NCI-H187 treated with DMSO at 0.1 percent for 48 hours (cell line): ENCODE measurements at places on chromosomes 2 and 18.

GRCh38 chr18:78927156-78927555 lies 52.5 kb upstream of the SALL3 start:
- DNase-seq: no peak

DNA sequence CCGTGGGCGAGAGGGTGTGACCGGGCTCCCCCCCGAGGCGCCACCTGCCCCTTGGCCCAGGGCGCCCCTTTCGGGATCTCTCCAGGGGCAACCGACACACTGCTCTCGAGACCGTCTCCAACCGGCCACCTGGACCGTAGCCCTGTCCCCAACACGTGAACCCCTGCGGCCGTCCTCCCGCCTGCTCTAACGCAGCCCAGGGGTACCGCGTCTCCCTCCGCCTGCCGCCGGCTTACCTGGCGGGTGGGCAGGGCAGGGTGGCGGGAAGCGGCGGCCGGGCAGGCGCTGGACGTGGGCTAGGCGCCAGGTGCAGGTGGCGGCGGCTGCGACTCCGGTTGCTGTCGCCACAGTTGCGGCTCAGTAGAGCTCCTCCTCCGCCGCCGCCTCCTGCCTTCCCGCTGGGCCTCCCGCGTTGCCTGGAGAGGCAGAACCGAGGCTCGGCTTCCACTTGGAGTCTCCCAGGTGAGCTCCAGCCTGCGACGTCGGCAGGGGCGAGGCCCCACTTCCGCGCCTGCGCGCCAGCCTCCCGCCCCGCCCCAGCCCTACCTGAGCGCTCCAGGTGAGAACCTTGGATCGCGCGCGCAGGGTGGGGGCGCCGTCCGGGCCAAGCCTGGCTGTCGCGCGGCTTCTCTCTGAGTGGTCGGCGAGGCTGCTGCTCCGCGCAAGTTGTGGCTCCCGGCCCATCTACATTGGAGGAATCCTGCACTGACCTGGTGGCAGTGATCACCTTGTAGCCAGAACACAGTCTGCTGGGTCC lies at the start of gene GALNT3:
GALNT3 (minus strand) TSS at position 469 of the 757 bp plus-strand sequence. CDS start 23,547 bp downstream, outside the sequence.
- DNase-seq: peak; percentile 55

DNA sequence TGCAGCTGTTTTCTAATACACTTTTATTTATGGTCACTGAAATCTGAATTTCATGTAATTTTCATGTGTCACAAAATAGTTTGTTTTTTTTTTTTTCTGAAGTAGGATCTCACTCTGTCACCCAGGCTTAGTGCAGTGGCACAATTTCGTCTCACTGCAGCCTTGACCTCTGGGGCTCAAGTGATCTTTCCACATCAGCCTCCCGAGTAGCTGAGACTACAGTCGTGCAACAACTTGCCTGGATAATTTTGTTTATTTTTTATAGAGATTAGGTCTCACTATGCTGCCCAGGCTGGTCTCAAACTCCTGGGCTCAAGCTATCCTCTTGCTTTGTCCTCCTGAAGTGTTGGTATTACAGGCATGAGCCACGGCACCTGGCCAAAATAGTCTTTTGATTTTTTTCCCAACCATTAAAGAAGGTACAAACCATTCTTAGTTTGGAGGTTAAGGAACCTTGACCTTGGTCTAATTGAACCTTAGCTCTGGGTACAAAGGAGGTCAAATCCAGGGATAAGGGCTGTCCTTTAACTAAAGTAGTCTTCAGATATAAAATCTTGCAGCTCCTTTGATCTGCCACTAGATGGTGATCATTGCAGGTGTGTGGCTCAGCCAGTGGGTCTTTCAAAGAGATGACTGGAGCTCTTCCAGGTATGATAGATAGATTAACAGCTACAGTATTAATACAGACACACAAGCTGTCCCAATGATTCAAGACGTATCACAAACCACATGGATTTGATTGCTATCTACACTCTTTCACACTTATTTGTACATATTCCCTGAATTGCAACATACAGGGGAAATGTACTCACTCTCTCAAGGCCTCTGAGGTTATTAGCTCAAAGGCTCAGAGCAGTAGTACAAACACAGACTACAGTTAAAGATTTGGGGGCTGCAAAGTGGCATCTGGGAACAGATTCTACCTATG lies 4.7 kb upstream of the KRCC1 start:
- DNase-seq: no peak

- DNase-seq: no peak
Observed at GRCh38 chr2:210528716-210529115, 27.7 kb upstream of the CPS1 start.

DNA sequence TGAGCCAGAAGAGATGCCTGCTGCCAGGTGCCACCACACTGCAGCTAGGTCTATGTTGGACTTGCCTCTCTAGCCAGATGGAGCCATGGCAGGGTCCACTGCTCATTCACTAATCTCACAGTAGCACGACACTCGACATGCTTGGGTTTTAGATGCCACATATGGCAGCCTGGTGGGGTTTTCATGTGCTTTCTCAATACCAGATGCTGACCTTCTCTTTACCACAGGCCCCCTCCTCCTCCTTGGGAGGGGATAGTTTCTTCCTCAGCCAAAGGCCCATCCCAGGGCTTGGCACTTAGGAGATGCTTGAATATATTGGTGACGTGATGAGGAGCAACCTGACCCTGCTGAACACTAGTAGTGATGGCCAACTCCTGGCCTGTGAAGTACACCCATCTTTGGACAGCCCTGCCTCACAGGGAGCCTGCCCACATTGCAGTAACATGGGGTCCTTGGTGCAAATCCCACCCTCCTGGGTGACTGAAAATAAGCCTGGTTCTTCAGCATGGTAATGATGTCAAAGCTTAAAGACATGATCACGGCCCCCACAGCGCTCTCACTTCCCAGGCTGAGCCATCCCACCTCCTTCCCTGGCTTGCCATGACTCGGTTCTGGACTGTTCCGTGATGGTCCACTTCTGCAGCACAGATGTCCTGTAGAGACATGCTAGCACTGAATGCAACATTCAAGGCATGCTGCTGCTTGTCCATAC lies 227.5 kb downstream of the SH3RF3 start:
- no peak for DNase-seq

DNA sequence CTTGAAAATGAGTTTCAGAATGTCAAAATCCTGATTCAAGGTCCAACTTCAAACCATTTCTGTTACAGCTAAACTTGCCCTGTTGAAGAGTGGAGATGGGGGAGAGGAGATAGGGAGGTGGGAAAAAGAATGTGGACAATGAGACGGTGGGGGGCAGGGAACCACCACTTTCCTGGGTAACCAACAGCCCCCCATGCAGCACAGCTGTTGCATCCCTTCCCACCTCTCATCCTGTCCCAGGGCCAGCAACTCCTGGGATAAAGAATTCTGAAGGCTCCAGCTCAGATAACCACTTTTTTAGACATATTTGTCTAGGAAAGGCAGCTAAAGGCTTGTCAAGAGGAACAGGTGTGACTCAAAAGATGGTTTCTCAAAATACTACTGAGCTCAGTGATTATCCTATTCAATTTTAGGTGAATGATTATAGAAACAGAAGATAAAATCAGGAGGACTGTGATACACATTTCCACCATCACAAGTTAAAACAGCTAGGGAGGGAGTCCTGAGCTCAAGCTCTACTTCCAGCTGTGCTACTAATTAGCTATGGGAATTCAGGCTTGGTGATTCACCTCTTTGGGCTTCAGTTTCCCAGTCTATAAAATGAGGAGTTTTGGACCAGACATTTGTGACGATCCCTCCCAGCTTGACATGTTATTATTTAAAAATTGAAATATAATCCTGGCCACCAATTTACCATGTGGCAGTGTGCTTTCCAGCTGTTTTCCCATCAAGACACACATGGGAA lies 36.3 kb downstream of the HDHD2 start:
- no peak for DNase-seq

DNA sequence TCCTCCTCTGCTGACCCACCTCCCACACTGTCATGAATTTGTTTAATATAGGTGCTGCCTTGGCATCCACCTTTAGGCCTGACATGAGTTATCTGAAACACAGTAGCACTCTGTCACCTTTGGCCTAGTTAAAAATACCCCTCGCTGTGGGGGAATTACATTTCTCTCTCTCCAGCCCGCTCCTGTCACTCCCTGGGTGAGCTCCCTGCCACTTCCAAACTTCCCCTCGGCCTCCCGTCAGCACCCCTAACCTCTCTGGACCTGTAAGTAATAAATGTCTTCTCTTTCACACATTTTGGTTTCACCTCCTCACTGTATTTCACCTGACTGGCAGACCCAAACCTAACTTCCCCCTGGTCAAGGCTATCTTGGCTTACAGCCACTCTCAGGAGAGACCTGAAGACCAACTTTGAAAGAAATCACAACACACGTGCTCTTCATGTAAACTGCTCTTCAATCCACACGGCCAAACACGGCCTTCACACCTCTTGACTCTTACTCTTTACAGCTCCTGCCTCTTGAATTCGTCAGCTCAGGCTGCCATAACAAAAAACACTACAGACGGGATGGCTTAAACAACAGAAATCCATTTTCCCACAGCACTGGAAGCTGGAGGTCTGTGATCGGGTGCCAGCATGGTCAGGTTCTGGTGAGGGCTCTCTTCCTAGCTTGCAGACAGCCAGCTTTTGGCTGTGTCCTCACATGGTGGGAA lies 28.3 kb downstream of the REEP1 start:
- DNase-seq: no peak

- DNase-seq: no peak
Observed at GRCh38 chr2:174902506-174903263, 102.5 kb downstream of the CHN1 start.

DNA sequence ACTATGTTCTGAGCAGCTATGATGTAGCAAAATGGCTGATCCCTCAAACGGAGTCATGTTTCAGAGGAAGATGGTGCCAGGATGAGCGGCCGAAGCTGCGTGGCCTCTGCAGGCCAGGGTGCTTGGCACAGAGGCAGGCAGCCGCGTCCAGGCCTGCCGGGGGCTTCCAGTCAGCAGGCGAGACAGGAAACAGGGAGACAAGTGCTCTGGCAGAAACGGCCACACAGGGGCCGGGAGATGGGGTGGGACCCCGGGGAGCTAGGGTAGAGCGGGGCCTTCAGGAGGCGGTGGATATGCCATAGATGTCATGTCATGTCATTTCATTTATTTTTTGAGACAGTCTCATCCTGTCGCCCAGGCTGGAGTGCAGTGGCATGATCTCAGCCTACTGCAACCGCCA lies 50.7 kb downstream of the EIPR1 start:
- DNase-seq: no peak

GRCh38 chr2:100554798-100555407 lies 7.9 kb upstream of the PDCL3 start:
- DNase-seq: no peak

DNA sequence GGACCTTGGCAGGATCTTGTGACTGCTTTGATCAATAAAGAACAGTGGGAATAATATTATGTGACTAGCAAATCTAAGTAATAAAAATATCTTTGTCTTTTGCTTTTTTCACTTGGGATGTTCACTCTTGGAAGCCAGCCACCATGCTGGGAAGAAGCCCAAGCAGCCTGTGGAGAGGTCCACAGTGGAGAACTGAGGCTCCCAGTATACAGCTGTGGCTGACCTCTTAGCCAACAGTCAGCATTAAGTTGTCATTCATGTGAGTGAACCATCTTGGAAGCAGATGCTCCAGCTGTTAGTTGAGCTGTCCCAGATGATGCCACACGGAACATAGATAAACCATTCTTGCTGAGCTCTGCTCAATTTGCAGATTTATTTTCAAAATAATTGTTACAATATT lies 160.0 kb downstream of the OSR1 start:
- no peak for DNase-seq

GRCh38 chr18:35749701-35750100 lies 168.2 kb downstream of the GALNT1 start:
- no peak for DNase-seq

DNA sequence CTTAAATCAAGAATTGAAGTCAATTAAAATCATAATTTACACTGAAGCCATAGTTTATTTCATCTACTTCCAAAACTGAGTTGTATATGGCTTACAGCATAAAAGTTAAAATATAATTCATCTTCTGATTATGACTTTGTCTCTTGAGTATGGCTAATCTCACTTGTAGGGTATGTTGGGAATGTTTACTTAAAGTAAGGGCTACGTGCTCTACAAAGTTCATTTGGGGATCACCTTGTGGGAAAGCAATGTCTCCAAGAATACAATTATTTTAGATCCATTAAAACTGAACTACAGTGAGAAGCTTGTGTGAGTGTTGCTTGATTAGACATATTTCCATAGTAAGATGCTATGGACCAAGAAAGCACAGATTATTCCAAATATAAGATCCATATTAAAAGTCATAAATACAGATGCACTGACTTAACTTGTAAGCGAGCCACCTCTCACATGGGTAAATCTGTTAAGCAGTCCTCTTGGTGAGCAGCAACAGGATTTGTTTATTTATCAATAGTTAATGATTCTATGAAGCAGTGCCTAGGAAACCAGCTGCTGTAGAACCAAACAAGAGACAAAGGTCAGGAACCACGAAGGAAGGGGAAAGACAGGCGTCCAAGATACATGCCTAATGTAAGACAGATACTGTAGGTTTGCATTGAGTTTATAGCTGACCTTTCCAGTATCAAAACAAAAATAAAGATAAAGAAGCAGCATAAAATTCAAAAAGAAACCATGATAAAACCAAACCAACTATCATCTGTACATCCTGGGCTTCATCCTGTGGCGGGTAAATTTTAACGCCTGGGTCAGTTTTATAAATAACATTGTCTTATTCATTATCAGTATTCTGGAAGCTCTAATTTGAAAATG lies 24.8 kb downstream of the DSG4 start:
- no peak for DNase-seq

DNA sequence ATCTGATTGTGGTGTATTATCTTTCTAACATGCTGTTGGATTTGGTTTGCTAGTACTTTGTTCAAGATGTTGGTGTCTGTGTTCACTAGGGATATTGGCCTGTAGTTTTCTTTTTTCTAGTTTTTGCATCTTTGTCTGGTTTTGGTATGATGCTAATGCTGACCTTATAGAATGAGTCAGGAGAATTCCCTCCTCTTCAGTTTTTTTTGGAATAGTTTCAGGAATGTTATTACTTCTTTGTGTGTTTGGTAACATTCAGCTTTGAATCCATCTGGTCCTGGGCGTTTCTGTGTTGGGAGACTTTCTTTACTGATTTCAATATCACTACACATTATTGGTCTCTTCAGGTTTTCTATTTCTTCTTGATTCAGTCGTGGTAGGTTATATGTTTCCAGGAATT lies 124.2 kb upstream of the EPB41L5 start:
- DNase-seq: no peak

DNA sequence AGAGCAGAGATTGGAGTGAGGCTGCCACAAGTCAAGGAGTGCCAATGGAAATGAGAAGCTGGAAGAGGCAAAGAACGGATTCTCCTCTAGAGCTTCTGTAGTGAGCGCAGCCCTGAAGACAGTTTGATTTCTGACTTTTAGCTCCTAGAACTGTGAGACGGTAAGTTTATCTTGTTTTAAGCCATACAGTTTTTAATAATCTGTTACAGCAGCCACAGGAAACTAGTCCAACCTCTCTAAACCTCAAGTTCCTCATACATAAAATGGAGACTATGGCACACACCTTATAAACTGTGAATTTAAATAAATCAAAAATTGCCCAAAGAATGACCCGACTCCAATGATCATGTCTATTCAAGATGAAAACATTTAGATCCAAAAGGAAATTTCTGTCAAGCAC lies 596.5 kb downstream of the BCL11A start:
- DNase-seq: no peak
